ENCODE measurements at places on chromosomes 16 and 17.
A peak's percentile ranks its signal among the peaks of the same experiment; 100 is the strongest.

- no peak for DNase-seq
Observed at GRCh38 chr17:78379131-78379491, 662 bp downstream of the PGS1 start.

DNA sequence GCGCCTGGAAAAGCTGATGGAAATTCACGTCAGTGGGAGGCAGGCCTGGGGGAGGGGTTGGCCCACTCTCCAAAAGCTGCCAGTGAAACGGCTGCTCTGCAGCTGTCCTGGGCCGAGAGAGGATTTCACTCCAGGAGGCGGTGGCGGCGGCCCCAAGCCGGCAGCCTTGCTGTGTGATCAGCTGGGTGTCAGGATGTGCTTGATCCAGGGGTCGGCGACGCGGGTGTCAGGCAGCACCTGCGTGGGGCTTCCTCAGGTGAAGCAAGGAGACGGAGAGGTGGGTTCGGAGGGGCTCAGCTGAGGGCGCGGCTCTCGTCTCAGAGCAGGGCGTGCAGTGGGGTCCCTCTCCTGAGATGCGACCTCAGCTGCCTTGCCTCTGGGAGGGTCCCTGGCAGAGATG is 7.0 kb downstream of the CBFA2T3 start:
- DNase-seq: no peak

GRCh38 chr17:29949696-29950095 is 8.3 kb downstream of the EFCAB5 start:
- DNase-seq: no peak

GRCh38 chr16:48608871-48609651 is 919 bp downstream of the N4BP1 start:
- peak; percentile 37 for DNase-seq

GRCh38 chr16:12062343-12063003 is 85.9 kb downstream of the SNX29 start:
- DNase-seq: no peak

DNA sequence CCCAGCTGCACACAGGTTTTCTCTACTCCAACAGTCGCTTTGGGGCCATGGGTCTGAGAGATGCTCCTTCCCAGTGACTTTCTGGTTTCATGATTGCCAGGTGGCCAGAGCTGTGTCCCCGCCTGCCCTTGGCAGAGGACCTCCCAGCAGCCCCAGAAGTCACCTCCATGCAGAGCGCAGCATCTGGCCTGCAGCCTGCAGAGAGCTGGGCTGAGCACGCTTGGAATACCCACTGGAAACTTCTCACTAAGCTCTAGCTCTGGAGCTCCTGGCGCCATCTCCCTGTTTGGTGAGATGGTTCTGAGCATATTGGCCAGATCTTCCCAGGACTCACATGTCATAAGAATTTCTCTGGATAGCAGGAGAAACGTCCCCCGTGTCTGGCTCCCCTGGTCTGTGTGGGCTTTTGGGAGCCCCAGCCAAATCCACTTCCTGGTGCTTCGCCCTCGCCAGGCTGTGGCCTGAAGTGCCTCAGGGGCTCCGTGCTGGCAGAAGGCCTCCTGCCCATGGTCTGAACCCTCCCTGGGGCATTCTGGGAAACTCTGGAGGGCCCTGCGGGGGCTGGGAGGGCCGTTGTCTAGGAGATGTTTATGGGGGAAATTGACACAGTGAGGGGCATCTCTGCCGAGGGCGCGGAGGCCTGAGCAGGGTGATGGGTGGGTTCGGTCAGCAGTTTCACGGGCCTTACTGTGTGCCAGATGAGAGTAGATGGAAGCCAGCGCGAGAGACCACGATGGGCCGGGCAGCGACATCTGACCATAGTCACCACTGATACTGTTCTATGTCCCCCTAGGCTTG is 73.2 kb upstream of the CIBAR2 start:
- no peak for DNase-seq

- DNase-seq: no peak
Observed at GRCh38 chr17:35094902-35095301, 24.8 kb downstream of the RAD51D start.

DNA sequence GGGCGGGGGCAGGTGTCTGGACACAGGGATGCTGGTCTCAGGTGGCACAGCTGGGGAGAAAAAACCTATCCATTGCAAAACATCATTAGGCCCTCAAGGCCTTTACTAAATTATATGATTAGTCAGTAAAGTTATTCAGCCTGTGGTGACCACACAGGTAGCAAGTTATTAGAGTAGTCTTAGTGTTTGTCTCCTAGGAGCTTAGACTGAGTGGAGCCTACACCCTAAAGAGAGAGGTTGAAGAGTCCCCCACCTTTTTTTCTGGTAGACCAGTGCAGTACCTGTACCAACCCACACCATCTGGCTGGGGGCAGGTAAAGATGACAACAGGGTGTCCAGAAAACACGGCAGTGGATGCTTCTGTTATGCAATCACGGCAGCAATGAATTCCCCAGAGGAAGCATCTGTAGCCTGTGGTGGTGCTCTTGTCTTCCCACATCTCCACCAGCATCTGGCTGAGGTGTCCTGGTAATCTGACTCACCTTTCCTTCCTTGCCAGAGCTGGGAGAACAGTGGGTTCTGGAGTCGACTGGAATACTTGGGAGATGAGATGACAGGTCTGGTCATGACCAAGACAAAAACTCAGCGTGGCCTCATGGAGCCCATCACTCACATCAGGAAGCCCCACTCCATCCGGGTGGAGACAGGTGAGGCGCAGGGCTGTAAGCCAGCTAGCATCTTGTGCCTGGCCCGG is 11.0 kb downstream of the MYCBPAP start:
- DNase-seq: no peak

DNA sequence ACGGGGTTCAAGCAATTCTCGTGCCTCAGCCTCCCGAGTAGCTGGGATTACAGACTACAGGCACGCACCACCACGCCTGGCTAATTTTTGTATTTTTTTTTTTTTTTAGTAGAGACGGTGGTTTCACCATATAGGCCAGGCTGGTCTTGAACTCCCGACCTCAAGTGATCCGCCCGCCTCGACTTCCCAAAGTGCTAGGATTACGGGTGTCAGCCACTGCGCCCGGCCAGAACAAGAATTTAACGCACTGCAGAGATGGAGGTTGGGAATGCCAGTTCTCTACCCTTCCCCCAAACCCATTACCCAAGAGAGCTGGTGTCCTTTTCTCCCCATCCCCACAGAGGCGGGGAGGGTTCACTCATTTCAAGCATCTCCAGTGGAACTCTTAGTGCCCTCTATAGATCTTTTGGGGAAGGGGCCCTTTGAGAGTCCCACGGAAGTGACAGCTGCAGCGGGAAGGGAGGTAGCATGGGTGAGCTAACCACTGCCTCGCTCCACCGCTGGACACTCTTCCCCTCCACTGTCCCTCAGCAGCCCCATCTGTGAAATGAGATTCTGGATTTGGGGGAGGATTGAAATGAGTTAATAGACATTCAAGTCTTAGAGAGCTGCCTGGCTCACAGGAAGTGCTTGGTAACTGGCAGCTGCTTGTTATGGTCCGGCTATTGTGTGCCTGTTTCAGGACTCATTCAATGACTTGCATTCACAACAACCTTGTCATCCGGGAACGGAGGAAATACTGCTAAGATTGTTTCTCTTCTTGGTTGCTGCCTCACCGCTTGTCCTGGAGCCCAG is 3.5 kb upstream of the UBALD2 start:
- DNase-seq: no peak

DNA sequence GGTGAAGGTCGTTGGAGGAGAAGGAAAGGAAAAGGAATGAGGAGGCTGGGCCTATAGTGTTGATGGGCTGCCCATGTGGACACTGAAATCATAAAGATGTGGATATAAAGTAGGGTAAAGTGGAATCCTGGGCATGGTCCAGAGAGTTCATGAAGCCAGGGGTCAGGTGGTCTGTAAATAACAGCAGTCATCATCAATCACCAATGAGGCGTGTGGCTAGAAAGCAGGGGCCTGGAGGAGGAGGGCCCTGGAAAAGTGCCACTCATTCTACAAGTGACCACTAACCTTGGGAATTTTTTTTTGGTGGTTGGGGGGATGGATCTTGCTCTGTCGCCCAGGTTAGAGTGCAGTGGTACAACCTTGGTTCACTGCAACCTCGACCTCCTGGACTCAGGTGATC is 115.3 kb upstream of the NOL11 start:
- DNase-seq: no peak

DNA sequence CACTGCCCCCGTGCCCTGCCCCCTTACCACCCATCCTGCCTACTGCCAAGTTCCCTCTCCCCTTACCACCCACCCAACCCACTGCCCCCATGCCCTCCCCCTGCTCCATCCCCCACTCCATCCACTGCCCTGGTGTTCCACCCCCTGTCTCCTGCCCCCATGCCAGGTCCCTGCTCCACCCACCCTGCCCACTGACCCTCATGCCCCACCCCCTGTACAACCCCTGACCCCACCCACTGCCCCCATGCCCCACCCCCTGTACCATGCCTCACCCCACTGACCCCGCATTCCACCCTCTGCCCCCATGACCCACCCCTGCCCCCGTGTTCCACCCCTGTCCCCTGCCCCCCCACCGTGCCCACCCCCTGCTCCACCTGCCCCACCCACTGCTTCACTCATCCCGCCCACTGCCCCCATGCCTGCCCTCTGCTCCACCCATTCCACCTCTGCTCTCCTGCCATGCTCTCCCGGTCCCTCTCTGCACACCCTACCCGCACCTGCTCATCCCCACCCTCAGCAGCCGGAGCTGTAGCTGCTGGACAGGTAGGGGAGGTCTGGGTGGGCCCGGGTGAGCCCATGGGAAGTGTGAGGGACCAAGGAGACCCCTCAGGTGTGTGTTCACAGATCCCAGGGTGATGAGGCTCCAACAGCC is 7.4 kb upstream of the FN3KRP start:
- DNase-seq: no peak

- DNase-seq: no peak
Observed at GRCh38 chr17:32803544-32803943, 73.4 kb downstream of the MYO1D start.

GRCh38 chr16:65704866-65705265 is 583.0 kb upstream of the CDH11 start:
- no peak for DNase-seq

GRCh38 chr17:79587421-79587820 is 23.4 kb downstream of the RBFOX3 start:
- no peak for DNase-seq

- no peak for DNase-seq
Observed at GRCh38 chr16:46730126-46730525, 18.0 kb downstream of the MYLK3 start.

- no peak for DNase-seq
Observed at GRCh38 chr16:73237601-73238000, 189.7 kb upstream of the ZFHX3 start.

GRCh38 chr16:49431040-49431439 is 57.4 kb downstream of the C16orf78 start:
- no peak for DNase-seq

GRCh38 chr17:3944485-3945388 is 19.5 kb downstream of the ATP2A3 start:
- peak; percentile 33 for DNase-seq

DNA sequence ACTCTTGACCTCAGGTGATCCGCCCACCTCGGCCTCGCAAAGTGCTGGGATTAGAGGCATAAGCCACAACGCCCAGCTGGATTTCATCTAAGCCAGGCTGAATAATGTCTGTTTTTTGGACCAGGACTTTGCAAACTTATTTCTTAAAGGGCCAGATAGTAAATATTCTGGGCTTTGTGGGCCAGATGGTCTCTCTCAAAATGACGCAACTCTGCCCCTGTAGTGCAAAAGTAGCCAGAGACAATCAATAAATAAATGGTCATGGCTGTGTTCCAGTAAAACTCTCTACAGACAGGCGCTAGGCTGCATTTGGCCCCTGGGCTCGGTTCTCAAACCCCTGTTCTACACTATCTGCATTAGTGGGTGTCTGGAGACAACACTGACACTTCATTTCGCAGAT is 121.9 kb upstream of the CDH13 start:
- DNase-seq: no peak

- DNase-seq: no peak
Observed at GRCh38 chr16:68286153-68287074, 22.1 kb downstream of the SLC7A6 start.

- DNase-seq: no peak
Observed at GRCh38 chr17:82105417-82105881, 7.4 kb upstream of the FASN start.

GRCh38 chr16:27646806-27647205 is 96.9 kb downstream of the KATNIP start:
- DNase-seq: no peak

GRCh38 chr17:75277664-75278071 is 6.6 kb upstream of the MIF4GD start:
- DNase-seq: no peak

DNA sequence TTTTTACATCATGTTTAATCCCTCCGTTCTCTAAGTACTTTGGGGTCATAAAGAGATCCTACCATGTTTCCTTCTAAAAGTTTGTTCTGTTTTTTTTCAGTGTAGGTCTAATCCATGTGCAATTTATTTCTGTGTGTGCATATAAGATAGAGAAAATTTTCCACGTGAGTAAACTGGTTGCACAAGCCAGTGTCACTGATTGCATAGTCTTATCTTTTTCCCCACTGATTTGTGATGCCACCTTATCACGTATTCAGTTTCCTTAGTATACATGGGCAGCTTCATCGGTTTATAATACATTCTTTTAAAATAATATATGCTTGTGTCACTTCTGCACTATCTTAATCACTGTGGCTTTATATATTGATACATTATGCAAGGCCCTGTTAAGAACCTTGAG is 49.2 kb downstream of the MRTFB start:
- DNase-seq: no peak

- DNase-seq: no peak
Observed at GRCh38 chr17:78442648-78443218, 64.3 kb downstream of the PGS1 start.

- no peak for DNase-seq
Observed at GRCh38 chr16:72458035-72458434, 286.1 kb upstream of the PMFBP1 start.

Data from stimulated activated CD4-positive, alpha-beta T cell treated with anti-CD3 and anti-CD28 coated beads, Interleukin-1b, Interleukin-23, amount 100 ng/mL, for 48 hours (primary cell).